GM23338 (cell line): ENCODE measurements at places on chromosomes 16 and 17. TPM values are rescaled to one million over a fixed set of nuclear protein-coding genes. Genes with fewer than 3 reads are reported as not detected.

DNA sequence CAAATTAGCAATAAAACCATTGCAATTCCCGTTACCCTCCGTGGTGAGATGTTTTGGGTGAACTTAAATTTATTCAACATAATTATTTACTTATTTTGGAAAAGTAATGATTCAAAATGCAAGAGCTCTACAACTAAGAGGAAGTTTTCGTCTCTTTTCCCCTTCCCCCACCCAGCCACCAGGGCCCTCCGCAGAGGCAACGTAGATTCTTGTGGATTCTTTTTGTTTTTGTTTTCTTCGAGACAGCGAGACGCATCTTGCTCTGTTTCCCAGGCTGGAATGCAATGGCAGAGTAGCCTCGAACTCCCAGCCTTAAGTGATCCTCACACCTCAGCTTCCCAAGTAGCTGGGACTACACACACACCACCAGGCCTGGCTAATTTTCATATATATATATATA lies 19.2 kb downstream of the CCDC40 start:
- peak; percentile 71 for DNase-seq

BTBD17 gene
- 1.7 and 1.9 TPM in 2 replicates for polyA plus RNA-seq

- no peak for DNase-seq
Measured at GRCh38 chr17:61386251-61386650, 13.4 kb upstream of the TBX2 start.

DNA sequence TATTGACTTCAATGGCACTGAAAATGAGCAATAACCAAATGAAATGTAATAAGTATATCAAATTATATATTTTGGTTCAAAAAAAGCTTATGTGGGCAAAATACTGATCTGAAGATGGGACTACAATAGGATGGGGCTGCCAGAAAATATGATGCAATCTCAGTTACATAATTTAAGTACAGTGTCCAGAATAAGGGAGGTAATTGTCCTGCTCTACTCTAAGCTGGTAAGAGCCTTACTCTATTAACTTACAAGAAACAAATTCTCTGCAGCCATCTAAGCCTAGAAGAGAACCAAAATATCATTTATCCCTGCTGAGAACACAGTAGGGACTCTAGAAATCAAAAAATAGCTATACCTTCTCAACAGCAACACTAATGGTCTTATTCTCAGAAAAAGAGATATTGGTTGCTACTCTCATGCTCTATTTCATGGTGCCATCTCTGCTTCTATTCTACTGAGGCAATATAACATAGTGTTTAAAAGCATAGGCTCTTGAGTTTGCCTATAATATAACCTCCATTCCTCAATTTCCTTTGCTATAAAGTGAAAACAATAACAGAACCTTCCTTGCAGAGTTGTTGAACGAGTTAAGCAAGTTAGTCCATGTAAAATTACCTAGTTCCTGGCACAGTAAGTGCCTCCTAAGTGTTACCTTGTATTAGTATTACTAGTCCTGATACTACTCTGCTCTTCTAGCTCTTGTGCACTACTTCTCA lies 19.9 kb downstream of the NQO1 start:
- DNase-seq = no peak

DNA sequence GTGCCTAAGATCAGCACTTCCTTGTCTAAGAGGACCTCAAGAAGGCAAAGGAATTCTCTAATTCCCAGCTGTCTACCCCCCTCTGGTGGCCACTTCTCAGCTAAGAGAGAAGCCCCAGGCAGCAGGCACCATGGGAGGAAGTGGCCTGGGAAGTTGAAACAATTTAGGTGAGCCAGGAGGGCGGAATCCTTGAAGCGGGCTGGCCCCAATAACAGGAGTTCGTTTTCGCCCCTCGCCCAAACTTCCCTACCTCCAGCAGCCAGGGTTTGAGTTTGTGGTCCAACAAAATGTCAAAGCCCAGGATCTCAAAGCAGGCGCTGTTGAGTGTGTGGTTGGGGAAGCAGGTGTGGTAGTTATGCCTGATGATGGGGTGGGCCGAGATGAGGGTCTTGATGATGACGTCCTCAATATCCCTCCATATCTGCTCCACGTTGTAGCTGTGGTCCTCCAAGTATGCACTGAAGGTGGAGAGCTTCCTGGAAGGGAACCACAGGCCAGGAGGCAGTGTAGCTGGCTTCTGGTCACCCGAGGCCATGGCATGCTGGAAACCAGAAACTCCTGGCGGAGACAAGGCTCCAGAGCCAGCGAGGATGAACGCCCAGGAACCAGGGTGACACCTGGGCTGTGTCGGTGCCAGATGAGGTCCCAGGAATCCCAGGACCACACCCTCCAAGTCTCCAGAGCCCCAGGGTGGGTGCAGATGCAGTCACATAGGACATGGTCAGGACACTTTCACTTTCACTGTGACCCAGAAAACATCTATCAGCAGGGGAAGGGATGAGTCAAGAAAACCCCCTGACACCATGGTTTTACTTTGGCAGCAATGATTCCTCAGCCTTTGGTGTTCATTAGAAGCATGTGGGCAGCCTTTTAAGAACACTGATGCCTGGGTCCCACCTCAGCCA lies 25.6 kb downstream of the TTLL6 start:
- peak; percentile 97 for DNase-seq
